C1 segment of cervical spinal cord (tissue), 14 donors: ENCODE measurements at places on chromosomes 1 and 21.

DNA sequence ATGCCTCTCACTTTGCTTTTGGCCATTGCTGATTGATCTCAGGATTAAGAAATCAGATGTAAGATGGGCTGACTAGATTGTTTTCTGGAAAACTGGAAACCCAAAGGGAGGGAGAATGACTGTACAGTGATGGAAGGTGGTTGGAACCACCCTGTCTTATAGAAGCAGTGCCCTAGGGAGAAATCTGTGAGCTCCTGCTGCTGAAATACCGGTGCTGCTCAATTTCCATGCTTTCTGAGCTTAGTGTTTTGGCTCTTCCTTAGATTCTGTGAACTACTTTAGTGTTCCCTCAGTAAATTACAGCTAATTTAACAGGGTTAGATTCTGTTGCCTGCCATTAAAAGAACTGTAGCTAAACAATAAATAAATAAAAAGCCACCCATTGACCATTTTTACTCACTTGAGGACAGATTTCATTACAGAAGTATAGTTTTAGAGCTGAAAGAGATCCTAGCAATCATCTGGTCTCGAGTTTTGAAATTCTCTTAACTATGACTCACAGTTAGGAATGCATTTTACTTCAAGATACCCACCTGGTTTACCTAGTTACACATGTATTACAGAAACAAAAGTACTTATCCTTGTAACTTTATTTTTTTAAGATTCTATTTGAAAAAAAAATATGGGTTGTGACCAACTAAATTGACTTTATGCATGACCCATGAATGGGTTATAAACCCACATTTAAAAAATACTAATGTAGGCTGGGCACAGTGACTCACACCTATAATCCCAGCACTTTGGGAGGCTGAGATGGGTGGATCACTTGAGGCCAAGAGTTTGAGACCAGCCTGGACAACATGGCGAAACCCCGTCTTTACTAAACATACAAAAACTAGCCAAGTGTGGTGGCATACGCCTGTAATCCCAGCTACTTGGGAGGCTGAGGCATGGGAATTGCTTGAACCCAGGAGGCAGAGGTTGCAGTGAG, 33.2 kb downstream of the CAMSAP2 start:
- no peak for DNase-seq

DNA sequence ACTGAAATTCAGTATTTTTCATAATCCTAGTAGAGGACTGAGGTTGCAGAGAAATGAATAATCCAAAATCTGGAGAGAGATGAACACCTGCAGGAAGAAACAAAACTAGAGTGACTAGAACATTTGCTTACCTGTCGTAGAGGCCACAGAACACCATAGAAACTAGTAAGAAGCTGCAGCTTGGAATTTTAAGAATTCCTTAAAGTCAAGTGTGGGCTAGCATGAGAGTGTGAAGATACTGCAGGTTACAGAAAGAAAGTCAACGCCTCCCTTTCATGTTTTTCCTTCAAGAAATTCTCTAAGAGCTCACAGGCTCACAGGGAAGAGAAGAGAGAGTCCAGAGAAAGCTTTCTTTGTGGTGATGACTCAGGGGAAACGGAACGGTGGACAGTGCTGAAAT, 633.7 kb downstream of the LRRIQ3 start:
- DNase-seq, result no peak

GRCh38 chr1:39268112-39268581, 63.7 kb downstream of the MACF1 start:
- DNase-seq, result peak; percentile 97

GRCh38 chr1:246592695-246593094, 26.4 kb downstream of the CNST start:
- no peak for DNase-seq

- DNase-seq, result peak; percentile 36
Observed at GRCh38 chr1:36306210-36306901, at the start of gene SH3D21. Gene SH3D21, plus strand, starts transcription at chr1:36306368. Its CDS starts 53 bp downstream, at chr1:36306421.

- no peak for DNase-seq
Observed at GRCh38 chr1:154325583-154326545, 539 bp downstream of the ATP8B2 start.

DNA sequence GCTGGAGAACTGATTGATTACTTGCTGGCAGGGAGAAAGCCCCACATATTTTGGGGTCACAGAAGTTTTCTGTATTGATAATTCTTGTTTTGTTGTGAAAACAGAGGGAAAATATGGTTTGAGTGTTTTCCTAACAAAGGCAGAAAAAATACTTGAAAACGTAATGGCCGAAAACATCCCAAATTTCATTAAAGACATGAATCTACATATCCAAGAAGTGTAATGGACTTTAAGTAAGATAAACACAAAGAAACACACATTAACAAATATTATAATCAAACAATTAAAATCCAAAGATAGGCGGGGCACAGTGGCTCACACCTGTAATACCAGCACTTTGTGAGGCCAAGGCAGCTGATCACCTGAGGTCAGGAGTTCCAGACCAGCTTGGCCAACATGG, 39.6 kb downstream of the SHCBP1L start:
- no peak for DNase-seq

DNA sequence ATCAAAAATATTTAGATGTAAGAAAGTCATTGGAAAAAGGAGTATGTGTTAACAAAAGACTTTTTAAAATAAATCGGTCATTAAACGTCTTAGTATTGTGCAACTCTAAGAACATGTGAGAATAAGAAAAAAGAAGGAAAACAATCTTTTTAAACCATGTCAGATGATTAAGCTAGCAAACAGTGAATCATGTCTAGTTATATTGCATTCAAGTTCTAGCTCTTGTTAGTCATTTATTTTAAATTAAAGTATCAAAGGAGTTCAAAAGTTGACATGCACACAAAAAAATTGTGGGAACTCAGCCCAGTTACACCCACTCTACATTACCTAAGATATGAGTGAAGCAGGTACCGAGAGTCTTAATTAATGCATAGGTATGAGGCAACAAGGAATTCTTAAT, 9.8 kb downstream of the FRRS1 start:
- no peak for DNase-seq

DNA sequence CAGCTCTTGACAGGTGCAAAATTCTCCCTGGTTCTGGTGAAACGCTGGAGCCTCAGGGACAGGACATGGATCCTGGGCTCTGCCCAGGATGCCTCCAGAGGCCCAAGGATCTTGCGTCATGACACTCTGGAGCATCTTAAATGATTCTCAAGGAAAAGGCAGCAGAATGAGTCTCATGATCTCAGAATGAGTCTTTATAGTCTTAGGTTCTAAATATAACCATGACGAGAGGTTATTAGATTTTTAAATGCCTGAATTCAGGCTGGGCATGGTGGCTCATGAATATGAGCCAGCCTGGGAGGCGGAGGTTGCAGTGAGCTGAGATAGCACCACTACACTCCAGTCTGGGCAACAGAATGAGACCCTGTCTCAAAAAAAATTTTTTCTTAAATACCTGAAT, 55.5 kb downstream of the ECE1 start:
- no peak for DNase-seq

- no peak for DNase-seq
Observed at GRCh38 chr1:106924360-106924759, 132.1 kb upstream of the PRMT6 start.

- no peak for DNase-seq
Observed at GRCh38 chr1:207306603-207307002, 14.9 kb upstream of the CD55 start.
